Upper lobe of right lung (tissue), 1 donor: ENCODE measurements at places on chromosomes 4 and X. TPM values are rescaled to one million over a fixed set of nuclear protein-coding genes. Genes with fewer than 3 reads are reported as not detected.

NHSL2 gene
- total RNA-seq, result 17.3 TPM

DNA sequence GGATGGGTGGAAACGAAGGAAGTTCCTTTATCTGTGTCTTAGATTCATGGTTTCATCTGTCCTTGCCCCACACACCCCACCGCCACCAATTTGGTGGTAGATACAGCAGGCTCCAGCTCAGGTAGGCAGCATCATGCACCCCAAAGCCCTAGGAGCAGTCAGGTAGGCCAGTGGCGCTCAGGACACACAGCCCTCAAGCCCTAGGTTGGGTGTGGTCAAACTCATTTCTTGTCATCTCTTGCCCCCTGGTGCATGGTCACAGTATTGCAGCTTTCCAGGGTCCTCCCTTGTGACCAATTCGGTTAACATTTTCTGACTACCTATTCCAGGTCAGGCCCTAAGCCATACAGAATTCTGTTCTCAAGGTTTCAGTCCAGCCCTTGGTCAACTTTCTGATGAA lies 14.5 kb upstream of the PRRG3 start:
- no peak for DNase-seq
- no peak overlapping the region for H3K27ac ChIP-seq
- H3K36me3 ChIP-seq, result no peaks in the 10 kb centered on the region
- no peak overlapping the region for H3K4me3 ChIP-seq
- H3K27me3 ChIP-seq, result no peaks in the 10 kb centered on the region

DNA sequence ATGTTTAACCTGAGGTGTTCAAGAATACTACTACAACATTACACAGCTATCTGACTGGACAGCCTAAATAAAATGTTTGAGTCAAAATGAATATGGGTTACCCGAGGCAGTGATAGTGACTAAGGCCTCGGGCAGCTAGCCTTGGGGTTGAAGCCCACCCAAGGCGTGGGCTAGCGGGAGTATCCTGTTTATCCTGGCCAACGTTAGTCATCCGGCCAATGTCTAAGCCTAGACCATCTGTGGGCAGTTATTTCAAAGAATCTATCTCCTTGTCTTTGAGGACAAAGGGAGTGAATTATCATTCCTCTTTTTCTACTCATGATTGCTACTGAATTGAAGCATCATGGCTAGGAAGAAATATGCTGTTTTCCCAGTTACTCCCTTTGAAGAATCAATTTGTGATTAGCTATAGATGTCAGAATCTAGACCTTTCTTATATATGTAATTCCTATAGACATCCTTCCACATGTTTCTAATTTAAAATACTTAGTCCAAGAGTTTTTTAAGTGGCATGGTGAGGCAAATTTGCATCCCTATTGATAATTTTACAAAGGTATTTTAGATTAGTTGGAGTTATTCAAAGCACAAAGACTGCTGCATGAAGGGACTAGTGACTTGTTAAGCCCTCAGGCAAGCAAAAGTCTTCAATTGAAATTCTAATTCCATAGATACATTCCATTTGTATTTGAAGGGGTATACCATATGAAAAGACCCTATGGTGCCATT lies 6.0 kb upstream of the PDGFC start:
- H3K4me1 ChIP-seq, result peaks cover 5% of the 10 kb centered on the region
- no peak overlapping the region for H3K27ac ChIP-seq
- no peak for DNase-seq
- no peak overlapping the region for H3K4me3 ChIP-seq
- no peaks in the 10 kb centered on the region for H3K27me3 ChIP-seq
- H3K36me3 ChIP-seq, result no peaks in the 10 kb centered on the region

GRCh38 chrX:136646602-136647239 lies 1.2 kb upstream of the CD40LG start:
- H3K4me3 ChIP-seq, result no peak overlapping the region
- DNase-seq, result no peak
- H3K27ac ChIP-seq, result no peak overlapping the region
- H3K27me3 ChIP-seq, result no peaks in the 10 kb centered on the region
- no peaks in the 10 kb centered on the region for H3K36me3 ChIP-seq
- no peaks in the 10 kb centered on the region for H3K4me1 ChIP-seq

DNA sequence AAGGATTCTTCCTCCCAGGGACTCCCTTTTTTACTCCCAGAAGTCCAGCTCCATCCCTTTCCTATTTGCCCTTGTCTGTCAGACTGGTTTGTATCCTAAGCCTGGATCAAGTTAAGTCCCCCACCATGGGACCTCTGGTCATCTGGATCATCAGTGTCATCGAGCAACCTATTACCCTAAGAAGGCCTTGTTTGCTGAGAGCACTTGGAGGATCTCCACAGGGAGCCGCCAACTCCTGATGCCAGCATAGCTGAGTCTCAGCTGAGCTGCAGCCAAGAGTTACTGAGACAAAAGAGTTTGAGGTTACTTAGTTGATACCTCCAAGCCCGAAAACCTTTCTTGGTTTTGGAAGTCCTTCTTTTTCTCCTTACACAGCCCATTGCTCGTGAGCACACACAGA lies 10.1 kb upstream of the DAPP1 start:
- no peak for DNase-seq
- H3K4me1 ChIP-seq, result no peaks in the 10 kb centered on the region
- H3K27ac ChIP-seq, result no peak overlapping the region
- no peaks in the 10 kb centered on the region for H3K27me3 ChIP-seq

- H3K27me3 ChIP-seq, result no peaks in the 10 kb centered on the region
- no peak overlapping the region for H3K4me3 ChIP-seq
- no peak for DNase-seq
- peaks cover 9% of the 10 kb centered on the region for H3K4me1 ChIP-seq
Measured at GRCh38 chr4:15691346-15692135, 9.9 kb downstream of the FAM200B start.
